ENCODE measurements at places on chromosomes 5 and 9.

DNA sequence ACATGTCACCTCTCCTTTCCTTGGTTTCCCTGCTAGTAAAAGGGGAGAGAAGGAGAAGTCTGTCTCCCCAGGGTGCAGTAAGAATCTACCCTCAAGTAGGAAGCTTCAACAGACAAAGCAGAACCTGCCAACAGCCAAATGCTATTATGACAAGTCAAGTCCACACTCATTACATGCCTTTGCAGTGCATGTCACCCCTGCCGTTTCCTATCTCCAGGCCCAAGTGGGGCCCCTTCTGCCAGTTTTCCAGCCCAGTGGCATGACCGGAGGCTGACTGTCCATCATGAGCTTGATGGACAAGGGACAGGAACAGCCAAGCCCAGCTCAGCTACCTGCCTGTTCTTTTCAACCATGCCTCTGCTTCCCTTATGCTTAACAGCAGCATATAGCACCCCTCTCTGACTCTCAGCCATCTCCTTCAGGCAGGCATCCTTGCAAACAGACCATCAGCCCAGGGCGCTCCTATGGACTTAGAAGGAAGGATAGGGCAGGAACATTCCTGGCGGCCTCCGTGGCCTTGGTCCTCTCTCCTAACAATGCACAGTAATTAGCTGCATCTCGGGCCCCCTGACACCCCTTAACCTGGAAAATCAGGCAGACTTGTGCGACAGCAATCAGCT, 107.2 kb upstream of the RAD23B start:
- no peak for DNase-seq

DNA sequence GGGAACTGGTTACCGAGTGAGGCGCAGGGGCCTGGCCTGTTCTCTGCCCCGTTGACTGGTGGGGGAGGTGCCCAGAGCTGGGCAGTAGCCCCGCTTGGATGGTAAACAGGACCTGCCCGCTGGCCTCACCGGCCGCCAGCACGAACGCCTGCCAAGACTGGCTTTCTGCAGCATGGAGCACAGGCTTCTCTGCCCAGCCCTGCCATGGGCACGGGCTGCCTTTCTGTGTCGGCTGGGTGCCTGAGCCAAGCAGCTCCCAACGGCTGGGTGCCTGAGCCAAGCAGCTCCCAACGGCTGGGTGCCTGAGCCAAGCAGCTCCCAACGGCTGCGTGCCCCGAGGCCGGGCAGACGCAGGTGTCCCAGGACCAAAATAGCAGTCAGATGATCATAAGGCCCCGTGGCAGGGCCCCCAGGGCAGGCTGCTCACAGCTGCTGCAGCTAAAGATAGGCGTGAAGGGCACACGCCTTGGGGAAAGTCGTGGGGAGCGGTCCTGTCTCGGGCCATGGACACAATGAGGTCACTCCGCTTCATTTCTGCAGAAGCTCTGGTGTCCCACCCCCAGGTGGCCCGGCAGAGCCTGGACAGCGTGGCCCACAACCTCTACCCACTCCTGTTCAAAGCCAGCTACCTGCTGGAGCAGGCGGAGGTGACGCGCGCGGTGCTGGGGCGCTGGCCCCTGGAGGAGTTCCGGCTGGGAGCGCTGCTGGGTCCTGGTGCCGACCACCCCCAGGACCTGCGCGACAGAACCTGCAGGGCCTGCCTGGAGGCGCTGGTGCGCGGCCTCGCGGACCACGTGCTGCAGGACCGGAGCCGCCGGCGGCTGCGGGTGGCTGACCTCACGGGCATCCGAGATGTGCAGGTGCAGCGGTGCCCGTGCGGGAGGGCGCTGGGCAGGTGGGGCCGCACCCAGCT, at the start of gene LRRC14B:
LRRC14B (plus strand) TSS at position 460 of the 913 bp plus-strand sequence; CDS start at position 504, 44 bp downstream.
- peak; percentile 61 for DNase-seq

DNA sequence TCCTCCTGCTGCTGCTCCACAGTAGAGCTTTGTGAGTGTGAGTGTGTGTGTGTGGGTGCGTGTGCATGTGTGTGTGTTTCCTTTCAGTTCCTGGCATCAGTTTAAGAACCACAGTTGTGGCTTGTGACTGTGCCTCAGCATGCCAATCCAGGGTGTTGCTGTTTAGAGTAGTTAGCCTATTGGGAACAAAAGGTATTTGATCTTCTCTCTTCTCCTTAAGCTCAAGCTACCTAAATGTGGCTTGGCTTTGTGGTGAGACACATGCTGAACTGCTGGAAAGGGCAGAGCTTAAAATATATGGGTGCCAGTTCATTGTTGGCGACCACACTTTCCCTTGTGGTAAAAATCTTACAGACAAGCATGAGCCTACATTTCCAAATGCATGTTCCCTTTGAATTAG, 116.6 kb upstream of the BNC2 start:
- DNase-seq: no peak

DNA sequence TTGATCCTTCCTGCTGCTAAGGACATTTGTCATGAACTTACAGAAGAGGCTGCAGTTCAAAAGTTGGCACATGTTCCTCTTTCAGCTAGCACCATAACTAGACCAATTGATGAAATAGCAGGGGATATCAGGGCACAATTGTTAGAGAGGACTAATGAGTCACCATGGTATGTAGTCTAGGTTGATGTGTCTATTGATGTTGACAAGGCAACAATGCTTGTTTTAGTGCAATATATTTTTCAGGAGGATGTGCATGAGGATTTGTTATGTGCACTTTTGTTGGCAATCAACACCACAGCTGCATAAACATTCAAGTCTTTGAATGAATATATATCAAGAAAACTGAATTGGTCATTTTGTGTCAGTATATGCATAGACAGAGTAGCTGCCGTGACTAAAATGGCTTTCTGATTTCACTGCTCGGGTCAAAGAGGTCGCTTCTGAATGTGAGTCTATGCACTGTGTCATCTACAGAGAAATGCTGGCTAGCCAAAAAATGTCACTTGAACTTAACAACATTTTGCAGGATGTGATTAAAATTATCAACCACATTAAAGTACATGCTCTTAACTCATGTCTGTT, 68.0 kb downstream of the FGF10 start:
- no peak for DNase-seq

DNA sequence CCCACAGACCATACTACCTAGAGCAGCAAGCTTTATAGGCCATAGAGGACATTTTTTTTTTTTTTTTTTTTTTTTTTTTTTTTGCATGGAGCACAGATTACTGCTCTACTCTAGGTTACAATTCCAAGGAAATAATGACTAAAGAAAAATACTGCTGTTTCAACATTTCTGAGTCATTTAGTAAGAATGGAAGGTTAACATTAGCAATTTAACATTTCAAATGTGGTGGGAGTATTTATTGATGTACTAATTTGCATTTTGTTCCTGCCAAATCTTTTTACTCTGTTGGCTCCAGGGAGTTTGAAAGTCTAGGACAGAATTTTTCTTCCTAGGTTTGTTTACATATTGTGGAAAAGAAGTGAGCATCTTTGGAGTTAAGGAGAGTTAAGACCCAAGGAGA, 142.1 kb upstream of the CCDC152 start:
- no peak for DNase-seq

GRCh38 chr5:97778451-97778850, 595.4 kb upstream of the RIOK2 start:
- DNase-seq: no peak

- DNase-seq: no peak
Observed at GRCh38 chr5:125551246-125551645, 804.8 kb upstream of the ZNF608 start.

- no peak for DNase-seq
Observed at GRCh38 chr9:87233899-87234455, 263.7 kb upstream of the DAPK1 start.

DNA sequence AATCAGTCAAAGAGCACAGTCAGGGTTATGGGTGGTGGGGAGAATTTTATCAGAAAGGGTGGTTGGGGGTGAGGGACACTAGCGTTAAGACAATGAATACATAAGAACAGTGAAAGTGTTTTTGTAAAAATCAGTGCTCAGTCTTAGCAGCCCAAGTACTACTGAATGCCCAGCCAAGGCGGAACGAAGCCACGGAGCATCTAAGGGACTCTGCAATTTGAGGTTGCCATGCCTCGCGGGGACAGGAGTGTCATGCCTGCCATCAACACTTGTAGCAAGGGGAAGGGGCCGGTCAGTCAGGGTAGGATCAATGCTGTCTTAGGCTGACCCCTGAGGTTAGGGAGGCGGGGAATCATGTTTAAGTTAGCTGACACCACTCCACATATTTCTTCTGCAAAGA, 13.3 kb downstream of the FSTL4 start:
- DNase-seq: no peak

DNA sequence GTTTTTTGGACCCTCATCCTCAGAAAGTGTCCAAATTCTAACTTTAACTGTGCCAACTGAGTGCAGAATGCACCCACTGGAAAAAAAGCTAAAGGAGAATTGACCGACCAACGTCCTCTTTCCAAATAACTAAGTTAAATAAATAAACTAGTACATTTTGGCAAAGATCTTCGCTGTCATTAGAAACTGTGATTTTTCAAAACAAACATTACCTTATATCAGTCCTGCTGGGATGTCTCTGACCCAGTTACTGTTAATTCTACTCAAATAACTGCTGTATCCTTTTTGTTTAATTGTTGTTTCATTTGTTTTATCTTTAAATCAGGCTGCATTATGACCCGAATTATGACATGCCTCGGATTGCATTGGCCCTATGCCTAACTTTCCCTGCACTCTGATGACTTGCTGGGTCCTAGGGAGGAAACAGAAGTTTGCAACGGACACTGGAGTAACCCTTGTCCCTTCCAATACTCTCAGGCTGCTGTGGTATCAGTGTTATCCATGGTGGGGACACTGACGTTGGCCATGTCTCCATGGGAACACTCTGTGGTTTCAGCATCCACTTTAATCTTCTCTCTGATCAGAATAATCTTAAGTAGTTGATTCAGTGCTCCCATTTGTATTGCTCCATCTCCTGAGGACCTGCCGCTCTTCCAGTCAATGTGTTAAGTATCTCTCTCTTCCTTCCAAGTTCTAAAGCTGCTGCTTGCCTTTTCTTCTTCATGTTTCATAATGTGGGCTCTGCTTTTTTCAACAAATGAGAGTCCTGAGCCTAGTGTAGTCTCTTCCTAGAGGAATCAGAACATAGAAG, 11.1 kb upstream of the IFNA5 start:
- DNase-seq: no peak

DNA sequence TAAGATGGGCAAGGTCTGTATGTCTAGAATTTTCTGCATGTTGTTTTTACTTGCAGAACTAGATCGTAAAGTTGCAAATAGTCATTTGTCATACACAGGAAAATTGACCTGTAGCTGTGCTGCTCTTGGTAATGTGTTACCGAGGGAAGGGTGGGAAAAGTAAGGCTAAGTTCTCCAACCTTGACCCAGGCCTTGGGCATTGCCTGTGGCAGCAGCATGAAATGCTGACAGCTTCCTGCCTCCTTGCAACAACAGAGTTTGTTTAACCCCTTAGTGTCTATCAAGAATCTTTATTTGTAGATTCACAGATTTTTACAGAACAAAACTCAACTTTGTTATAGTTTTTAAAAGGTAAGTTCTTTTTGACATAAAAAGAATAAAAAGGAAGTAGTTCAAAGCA, 48.3 kb downstream of the ERCC6L2 start:
- DNase-seq: no peak

- DNase-seq: peak; percentile 10
Observed at GRCh38 chr5:41510176-41510831, at the start of gene PLCXD3. PLCXD3 (minus strand) TSS chr5:41510601; CDS start chr5:41510526, 75 bp downstream.

Measured in head of caudate nucleus (tissue), 42 donors.